Lung microvascular endothelial cell (primary cell): ENCODE measurements at places on chromosomes 7 and 10. TPM values are rescaled to one million over a fixed set of nuclear protein-coding genes. Genes with fewer than 3 reads are reported as not detected.
A peak's percentile ranks its signal among the peaks of the same experiment; 100 is the strongest.

DNA sequence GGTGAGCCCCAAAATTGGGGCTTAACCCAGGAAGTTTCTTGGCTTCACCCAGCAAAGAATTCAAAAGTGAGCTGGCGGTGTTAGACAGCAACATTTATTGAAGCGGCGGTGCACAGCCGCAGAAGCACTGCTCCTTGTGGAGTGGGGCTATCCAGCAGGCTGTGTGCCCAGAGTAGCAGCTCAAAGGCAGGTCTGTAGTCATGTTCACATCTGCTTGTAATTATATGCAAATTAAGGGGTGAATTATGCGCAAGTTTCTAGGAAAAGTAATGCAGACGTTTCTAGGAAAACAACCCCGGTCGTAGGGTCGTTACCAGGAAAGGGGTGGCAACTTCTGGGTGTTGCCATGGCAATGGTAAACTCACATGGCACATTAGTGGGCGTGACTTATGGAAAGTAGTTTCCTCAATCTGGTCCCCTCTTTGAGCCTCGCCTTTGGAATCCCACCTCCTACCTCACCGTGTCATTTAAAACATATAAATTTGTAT lies 13.7 kb upstream of the KBTBD2 start:
- DNase-seq = peak; percentile 91

Gene CYP3A5
- not detected in 2 replicates for total RNA-seq

Gene ITIH5
- under 0.01 and 1.4 TPM in 2 replicates for total RNA-seq

Gene GIMAP5
- total RNA-seq = 187 and 435 TPM in 2 replicates

- DNase-seq = no peak
Observed at GRCh38 chr10:117900280-117900679, 146.5 kb downstream of the RAB11FIP2 start.

DNA sequence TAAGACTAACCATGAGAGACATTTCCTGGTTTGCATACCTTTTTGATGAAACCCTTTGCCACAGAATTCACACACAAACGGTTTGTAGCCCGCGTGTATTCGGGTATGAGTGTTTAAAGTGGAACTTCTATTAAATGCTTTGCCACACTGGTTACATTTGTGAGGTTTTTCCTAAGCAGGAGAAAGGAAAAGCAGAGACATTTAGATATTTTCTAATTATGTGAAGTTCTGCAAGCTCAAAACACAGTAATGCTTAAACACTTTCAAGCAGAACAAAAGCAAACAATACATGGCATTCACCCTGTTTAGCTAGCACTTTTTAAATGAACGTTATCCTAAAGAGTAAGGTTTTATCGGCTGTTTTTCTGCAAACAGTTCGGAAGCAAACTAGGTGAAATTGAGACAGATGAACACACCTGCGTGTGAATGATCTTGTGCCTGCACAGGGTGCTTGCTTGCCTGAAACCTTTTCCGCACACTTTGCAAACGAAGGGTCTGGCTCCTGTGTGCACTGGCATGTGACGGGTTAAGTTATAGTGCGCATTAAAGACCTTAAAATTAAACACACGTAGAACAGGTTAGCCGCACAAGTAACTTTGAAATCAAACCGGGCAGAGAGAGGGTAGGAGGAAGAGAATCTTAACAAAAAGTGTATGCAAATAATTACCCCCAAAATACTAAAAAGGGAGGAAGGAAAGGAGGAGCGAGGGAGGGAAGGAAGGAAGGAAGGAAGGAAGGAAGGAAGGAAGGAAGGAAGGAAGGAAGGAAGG lies 1.6 kb downstream of the FEZF1 start:
- no peak for DNase-seq

Gene GSTO2
- total RNA-seq = 0.65 and 0.99 TPM in 2 replicates

DNA sequence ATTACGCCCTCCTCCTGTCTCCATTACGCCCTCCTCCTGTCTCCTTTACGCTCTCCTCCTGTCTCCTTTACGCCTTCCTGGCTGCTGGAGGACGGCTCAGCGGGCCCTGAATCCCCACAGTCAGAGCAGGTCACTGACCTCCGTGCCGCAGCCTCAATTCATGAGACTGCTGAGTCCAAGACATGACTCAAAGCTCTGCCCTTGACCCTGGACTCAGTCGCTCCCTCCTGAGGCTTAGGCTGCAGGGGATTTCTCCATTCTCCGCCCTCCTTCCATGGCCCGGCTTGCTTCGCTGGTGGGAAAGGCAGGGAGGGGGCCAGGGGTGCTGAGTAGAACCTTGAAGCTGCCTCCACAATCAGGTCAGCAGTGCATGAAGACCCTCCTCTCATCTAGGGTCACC lies 21.0 kb upstream of the FOXL3 start:
- DNase-seq = no peak

Gene MAT1A
- total RNA-seq = not detected in 2 replicates
